ENCODE measurements at places on chromosomes 4 and X. TPM values are rescaled to one million over a fixed set of nuclear protein-coding genes. Genes with fewer than 3 reads are reported as not detected.

Gene SHROOM4
- 63.4 TPM for total RNA-seq

Gene GPR78
- total RNA-seq, result not detected

Gene FGF13
- 43.1 TPM for total RNA-seq

Gene SFRP2
- total RNA-seq, result not detected

Gene ANTXR2
- total RNA-seq, result 60.8 TPM

Gene PARM1
- total RNA-seq, result 0.33 TPM

Gene CSN1S1
- total RNA-seq, result not detected

Gene ATP2B3
- total RNA-seq, result not detected

Gene FAM53A
- 3.6 TPM for total RNA-seq

Gene TMEM47
- 43.4 TPM for total RNA-seq

Gene SLC9B1
- total RNA-seq, result 0.57 TPM

Gene COL4A6
- total RNA-seq, result 0.65 TPM

Gene SYNPO2
- total RNA-seq, result 0.65 TPM

Gene SCRG1
- total RNA-seq, result not detected

Gene STX18
- total RNA-seq, result 22.5 TPM

Gene HEPH
- 1.3 TPM for total RNA-seq

Gene ZCCHC18
- total RNA-seq, result 2.7 TPM

Gene RBM41
- 11.1 TPM for total RNA-seq

Gene LNX1
- total RNA-seq, result 0.76 TPM

Gene TEX13D
- total RNA-seq, result not detected

Gene RIPPLY1
- total RNA-seq, result not detected

Gene SSX4B
- total RNA-seq, result not detected

Gene TAF7L
- total RNA-seq, result 0.38 TPM

Gene MUC7
- not detected for total RNA-seq

Gene F9
- total RNA-seq, result not detected

Gene EPGN
- total RNA-seq, result 0.29 TPM

Gene FGFBP2
- not detected for total RNA-seq

Gene MAGEB6B
- total RNA-seq, result not detected

Gene VAMP7
- total RNA-seq, result 38.9 TPM

Gene S100P
- total RNA-seq, result not detected

Gene FGA
- not detected for total RNA-seq

Gene CCDC110
- total RNA-seq, result 0.19 TPM

Gene STK26
- total RNA-seq, result 4.4 TPM

Gene CT45A2
- total RNA-seq, result not detected

Gene AR
- total RNA-seq, result 14.9 TPM

Gene MAGEA8
- total RNA-seq, result not detected

Gene FGG
- total RNA-seq, result not detected

Gene MTHFD2L
- total RNA-seq, result 30.8 TPM

Gene CFAP99
- 0.19 TPM for total RNA-seq

Gene NFKB1
- total RNA-seq, result 37.2 TPM

Data from vein endothelial cell (primary cell).